Upper lobe of right lung (tissue), 1 donor: ENCODE measurements at places on chromosomes 1 and 21. TPM values are rescaled to one million over a fixed set of nuclear protein-coding genes. Genes with fewer than 3 reads are reported as not detected.

Gene PRKCZ
- total RNA-seq: 121 TPM

Gene AADACL3
- not detected for total RNA-seq

Gene BMP8B
- 2.7 TPM for total RNA-seq

Gene FAM72A
- total RNA-seq: 4.4 TPM

Gene SPOCD1
- 31.4 TPM for total RNA-seq

Gene FAM3B
- 5.2 TPM for total RNA-seq

Gene DNAJC6
- total RNA-seq: 6.6 TPM

Gene TRNP1
- 16.2 TPM for total RNA-seq

Gene PTGFR
- 3.0 TPM for total RNA-seq

DNA sequence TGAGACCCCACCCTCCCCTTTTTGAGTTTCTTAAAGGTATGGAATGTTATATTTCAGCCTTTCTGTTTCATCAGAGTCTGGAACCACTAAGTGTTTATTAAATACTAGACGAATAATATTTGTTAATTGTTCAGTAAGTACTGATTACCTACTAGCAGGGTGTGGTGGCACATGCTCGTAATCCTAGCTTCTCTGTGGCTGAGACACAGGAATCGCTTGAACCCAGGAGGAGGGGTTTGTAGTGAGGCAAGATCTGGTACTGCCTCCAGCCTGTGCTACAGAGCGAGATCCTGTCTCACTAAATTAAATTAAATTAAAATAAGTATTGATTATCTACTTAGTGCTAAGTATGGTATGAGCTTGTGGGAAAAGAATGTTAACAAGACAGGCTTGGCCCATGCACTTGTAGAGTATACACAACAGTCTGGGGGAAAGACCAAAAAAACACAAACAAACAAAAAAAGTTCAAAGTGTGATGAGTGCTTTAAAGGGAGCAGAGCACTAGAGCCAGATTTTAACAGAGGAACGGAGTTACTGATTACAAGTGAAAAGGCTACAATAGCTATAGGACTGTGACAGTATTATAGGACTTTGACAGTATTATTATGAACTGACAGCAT is 2.4 kb downstream of the CEPT1 start:
- H3K4me3 ChIP-seq: no peak overlapping the region
- H3K36me3 ChIP-seq: peaks cover 8% of the 10 kb centered on the region
- no peak for DNase-seq
- H3K27me3 ChIP-seq: no peaks in the 10 kb centered on the region
- H3K27ac ChIP-seq: no peak overlapping the region

DNA sequence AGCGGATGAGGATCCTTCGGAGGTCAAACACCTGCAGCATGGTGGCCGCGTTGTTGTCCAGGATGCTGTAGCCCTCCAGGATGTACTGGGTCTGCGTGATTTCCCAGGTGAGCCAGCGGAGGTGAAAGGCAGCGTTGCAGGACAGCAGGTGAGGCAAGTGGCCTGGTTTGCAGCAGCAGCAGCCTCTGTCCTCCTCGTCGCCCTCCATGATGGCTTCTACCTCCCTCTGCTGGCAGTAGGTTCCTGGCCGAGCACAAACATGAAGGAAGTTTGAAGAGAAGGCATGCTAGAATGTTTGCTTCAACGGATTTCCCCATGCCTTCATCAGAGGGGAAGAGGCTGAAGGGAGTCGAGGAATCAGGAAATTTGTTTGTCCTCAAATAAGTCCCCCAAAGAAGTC is 74.7 kb downstream of the NTPCR start:
- H3K4me1 ChIP-seq: no peaks in the 10 kb centered on the region
- no peak overlapping the region for H3K4me3 ChIP-seq
- H3K36me3 ChIP-seq: no peaks in the 10 kb centered on the region
- H3K27me3 ChIP-seq: no peaks in the 10 kb centered on the region
- H3K27ac ChIP-seq: no peak overlapping the region
- DNase-seq: no peak

DNA sequence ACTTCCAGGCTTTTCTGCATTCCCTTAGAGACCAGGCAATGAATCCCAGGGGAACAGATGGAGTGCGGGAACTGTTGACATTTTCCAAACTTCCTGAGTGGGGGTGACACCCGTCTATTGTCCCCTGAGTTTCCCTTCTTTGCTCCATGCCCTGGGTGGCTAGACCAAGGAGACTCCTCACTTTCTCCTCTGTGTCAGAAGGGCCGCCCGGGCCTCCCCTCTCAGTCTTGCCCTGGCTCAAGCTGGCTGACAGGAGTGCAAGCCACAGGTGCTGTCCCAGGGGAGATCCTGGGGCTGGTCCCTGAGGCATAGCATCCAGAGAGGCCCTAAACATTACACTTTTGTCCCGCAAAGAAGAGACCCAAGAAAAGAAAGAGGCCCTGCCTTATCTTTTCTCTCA is 62.8 kb downstream of the DDX20 start:
- H3K4me1 ChIP-seq: no peaks in the 10 kb centered on the region
- DNase-seq: no peak
- H3K27me3 ChIP-seq: no peaks in the 10 kb centered on the region
- no peak overlapping the region for H3K27ac ChIP-seq
- no peak overlapping the region for H3K4me3 ChIP-seq

DNA sequence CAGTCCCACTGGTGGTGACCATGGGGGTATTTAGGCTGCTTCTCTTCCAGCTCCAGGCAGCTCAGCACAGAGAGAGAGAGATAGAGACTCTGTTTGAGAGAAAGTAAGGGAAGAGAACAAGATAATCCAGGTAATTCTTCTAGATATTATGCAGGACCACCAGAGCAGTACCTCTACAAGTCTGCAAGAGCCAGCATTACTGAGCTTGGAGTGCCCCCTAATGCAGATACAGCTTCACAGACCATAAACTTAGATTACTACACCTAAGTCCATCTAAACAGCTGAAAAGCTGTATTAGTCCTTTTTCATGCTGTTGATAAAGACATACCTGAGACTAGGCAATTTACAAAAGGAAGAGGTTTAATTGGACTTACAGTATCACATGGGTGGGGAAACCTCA is 570.3 kb downstream of the LRRIQ3 start:
- H3K4me1 ChIP-seq: no peaks in the 10 kb centered on the region
- no peak overlapping the region for H3K4me3 ChIP-seq
- DNase-seq: no peak

GRCh38 chr1:17875882-17876280 is 120.7 kb downstream of the ACTL8 start:
- H3K27me3 ChIP-seq: no peaks in the 10 kb centered on the region
- no peaks in the 10 kb centered on the region for H3K4me1 ChIP-seq
- DNase-seq: peak; percentile 39
- H3K4me3 ChIP-seq: no peak overlapping the region
- no peaks in the 10 kb centered on the region for H3K36me3 ChIP-seq
- no peak overlapping the region for H3K27ac ChIP-seq

GRCh38 chr1:171550050-171550449 is 64.7 kb downstream of the PRRC2C start:
- DNase-seq: no peak
- no peaks in the 10 kb centered on the region for H3K27me3 ChIP-seq

DNA sequence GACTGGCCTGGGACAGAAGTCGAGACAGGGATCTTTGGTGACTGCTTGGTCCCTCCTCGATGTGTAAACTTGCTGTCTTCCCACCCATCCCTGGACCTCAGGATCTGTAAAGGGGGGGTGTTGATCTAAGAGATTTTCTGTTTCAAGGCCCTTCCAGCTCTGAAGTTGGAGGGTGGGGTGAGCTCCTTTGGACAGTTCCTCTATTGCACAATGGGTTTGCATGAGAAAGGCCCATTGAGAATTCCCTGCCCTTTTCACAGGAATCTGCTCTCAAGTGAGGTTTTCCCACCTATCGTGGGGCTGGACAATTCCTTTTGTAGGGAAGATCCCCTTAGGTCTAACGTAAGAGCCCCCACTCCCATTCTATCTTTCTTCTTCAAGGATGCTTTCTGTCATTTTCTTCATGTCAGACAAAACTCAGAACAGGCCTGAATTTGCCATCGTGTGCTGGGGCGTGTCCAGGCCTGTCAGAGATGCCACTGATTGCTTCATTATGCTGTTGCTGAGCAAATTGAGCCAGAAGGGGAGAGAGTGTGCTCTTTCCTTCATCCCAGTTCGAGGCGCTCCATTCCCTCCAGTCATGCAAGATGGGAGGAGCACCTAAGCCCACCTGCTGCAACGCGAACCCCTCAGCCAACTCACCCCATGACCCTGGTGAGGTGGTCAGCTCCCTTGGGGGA is 149.9 kb upstream of the IGSF21 start:
- H3K36me3 ChIP-seq: no peaks in the 10 kb centered on the region
- H3K27me3 ChIP-seq: peaks cover 6% of the 10 kb centered on the region
- DNase-seq: no peak
- H3K4me3 ChIP-seq: no peak overlapping the region

GRCh38 chr1:10555635-10556429 is 81.1 kb downstream of the PEX14 start:
- no peak for DNase-seq
- no peaks in the 10 kb centered on the region for H3K4me1 ChIP-seq
- H3K36me3 ChIP-seq: no peaks in the 10 kb centered on the region
- H3K27me3 ChIP-seq: no peaks in the 10 kb centered on the region
- H3K27ac ChIP-seq: no peak overlapping the region
- no peak overlapping the region for H3K4me3 ChIP-seq

DNA sequence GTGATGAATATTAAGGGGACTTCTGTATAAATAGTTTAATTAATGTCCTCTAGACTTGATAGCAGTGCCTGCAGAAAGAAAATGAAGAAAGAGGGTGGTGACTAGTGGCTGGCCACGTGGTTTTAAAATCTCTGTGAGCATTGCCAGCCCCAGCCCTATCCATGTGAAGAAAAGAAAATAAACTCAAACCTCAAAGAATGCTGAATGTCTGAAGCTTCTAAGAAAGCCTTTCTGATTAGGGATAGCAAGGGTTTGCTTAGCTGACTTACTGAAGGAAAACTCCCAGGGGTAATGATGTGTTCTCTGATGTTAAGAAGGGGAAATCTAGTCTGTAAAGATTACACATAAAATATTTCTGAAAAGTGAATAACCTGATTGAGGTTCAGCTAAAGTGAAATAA is 31.8 kb downstream of the ADGRL2 start:
- no peak overlapping the region for H3K4me3 ChIP-seq
- no peak overlapping the region for H3K27ac ChIP-seq
- no peaks in the 10 kb centered on the region for H3K36me3 ChIP-seq
- no peaks in the 10 kb centered on the region for H3K4me1 ChIP-seq
- DNase-seq: no peak
- H3K27me3 ChIP-seq: no peaks in the 10 kb centered on the region

GRCh38 chr1:165161130-165161529 is 195.4 kb downstream of the LMX1A start:
- no peak for DNase-seq
- H3K36me3 ChIP-seq: no peaks in the 10 kb centered on the region
- no peak overlapping the region for H3K27ac ChIP-seq
- no peaks in the 10 kb centered on the region for H3K27me3 ChIP-seq
- H3K4me1 ChIP-seq: no peaks in the 10 kb centered on the region

- peaks cover 29% of the 10 kb centered on the region for H3K27me3 ChIP-seq
- peak within 1 kb of the TSS; percentile 36 for H3K4me3 ChIP-seq
- H3K36me3 ChIP-seq: no peaks in the 10 kb centered on the region
- no peak within 1 kb of the TSS for H3K27ac ChIP-seq
- DNase-seq: no peak
- peaks cover 6% of the 10 kb centered on the region for H3K4me1 ChIP-seq
Measured at GRCh38 chr1:1206376-1206965, at the start of gene TNFRSF18. TSS of gene TNFRSF18 (minus strand) at chr1:1206592. CDS start at chr1:1206571, 21 bp downstream.

DNA sequence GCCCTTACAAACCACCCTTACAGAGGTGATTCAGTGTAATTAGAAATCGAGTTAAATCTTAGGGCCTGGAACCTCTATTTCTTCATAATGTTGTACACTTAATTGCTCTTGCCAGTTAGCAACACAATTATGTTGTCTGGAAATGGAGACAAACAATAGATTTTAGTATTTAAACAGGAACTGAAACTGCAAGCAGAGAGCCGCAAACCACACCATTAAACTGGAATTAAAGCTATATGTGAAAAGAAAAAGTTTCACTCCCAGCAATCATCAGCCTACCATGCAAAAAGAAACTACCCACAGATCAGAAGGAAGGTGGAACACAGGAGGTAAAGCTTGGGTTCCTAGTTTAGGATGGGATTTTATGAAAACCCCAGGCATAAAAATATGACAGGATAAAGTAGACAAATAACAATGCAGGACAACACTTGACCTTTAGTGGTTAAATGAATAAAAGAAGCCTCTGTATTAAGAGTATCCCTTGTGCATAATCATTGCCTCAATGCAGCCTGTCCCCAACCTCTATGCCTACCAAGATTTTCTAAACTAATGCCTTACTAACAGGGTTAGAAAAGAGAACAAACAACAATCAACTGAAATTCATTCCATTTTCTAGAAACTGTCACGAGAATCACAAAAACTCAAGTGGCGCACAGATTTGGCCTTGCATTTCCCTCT is 304.3 kb upstream of the ESRRG start:
- H3K4me3 ChIP-seq: no peak overlapping the region
- no peak overlapping the region for H3K27ac ChIP-seq
- DNase-seq: no peak
- H3K27me3 ChIP-seq: no peaks in the 10 kb centered on the region
- H3K4me1 ChIP-seq: no peaks in the 10 kb centered on the region

DNA sequence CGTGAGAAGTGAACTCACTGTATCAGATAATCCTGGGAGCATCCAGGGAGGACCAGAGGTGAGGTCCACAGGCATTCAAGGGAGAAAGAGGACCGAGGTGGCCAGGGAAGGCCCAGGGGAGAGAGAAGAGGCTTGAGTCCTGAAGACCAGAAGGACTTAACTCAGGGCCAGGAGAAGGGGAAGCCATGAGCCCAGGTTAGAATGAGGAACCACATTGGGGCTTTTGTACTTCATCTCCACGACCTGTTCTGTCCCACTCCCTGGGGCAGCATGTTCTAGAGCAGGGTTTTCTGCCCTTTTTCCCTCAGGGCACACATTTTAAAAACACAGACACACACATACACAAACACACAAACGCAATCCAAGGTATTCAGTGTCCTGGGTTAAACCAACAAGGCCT is 8.4 kb downstream of the LGR6 start:
- H3K4me3 ChIP-seq: no peak overlapping the region
- H3K27ac ChIP-seq: no peak overlapping the region
- H3K36me3 ChIP-seq: no peaks in the 10 kb centered on the region
- DNase-seq: no peak
- no peaks in the 10 kb centered on the region for H3K27me3 ChIP-seq

DNA sequence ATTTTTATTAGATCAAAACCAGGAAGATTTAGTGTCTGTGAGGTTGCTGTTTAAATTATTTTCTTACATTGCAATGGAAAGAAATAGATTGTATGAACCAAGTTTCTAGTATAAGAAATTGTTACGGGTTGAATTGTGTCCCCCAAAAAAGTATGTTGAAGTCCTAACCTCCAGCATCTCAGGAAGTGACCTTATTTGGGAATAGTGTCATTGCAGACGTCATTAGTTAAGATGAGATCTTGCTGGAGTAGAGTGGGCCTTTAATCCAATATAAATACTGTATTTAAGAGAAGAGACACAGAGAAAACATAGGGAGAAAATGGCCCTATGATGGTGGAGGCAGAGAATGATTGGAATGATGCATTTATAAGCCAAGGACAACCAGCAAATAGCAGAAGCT is 188.7 kb upstream of the SAMSN1 start:
- H3K27me3 ChIP-seq: no peaks in the 10 kb centered on the region
- H3K36me3 ChIP-seq: no peaks in the 10 kb centered on the region
- no peak for DNase-seq
- H3K4me3 ChIP-seq: no peak overlapping the region
